Neuronal stem cell (in vitro differentiated cells): ENCODE measurements at places on chromosomes 12 and 14.
A peak's percentile ranks its signal among the peaks of the same experiment; 100 is the strongest.

DNA sequence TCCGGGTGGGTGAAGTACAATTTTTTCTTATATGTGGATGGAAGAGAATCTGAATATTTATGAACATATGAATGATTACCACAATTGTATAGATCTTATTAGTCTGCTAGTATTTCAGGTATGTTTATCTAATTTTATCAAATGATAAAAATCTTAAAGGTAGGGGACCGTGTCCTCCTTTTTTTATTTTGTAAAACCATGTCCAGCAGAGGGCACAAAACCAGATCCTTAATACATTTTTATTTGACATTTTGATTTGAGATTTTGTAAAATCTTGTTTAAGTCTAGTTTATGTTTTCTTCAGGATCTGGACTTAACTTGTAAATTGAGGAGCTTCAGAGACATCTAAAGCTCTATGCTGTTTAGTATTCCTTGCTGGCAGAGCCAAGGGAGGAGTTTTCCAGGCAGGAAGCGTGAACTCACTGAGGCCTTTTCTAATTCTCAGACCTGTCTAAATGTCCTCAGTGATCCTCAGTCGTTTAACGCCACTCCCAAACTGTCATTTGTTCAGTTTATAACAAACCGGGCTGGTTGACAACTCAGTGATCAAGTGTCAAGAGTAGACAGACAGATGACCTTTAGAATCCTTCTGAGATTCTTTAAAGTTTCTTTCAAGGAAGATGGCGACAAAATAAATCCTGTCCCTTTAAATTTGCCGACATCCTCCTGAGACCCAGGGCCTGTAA lies 263.9 kb downstream of the KTN1 start:
- DNase-seq: no peak

- peak; percentile 49 for DNase-seq
These were observed 180.8 kb downstream of the C12orf50 start for GRCh38 chr12:87848248-87848868.

DNA sequence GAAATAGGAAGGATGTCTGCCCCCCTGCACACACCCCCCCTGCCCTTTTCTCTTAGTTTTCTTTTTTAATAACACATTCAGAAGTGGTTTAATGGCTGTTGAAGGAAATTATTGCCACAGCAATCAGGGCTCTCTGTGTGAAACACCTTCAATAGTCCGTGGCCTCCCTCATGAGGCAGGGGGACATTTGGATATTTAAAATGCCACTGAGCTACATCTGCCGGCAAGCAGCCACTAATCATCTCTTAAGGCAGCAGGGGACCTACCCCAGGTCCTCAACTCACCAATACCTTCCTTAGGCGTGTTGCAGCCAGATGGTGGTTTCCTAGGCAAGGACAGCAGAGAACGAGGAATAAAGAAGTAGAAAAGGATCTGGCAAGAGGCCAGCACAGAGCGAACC lies 283.2 kb downstream of the TTC8 start:
- no peak for DNase-seq

DNA sequence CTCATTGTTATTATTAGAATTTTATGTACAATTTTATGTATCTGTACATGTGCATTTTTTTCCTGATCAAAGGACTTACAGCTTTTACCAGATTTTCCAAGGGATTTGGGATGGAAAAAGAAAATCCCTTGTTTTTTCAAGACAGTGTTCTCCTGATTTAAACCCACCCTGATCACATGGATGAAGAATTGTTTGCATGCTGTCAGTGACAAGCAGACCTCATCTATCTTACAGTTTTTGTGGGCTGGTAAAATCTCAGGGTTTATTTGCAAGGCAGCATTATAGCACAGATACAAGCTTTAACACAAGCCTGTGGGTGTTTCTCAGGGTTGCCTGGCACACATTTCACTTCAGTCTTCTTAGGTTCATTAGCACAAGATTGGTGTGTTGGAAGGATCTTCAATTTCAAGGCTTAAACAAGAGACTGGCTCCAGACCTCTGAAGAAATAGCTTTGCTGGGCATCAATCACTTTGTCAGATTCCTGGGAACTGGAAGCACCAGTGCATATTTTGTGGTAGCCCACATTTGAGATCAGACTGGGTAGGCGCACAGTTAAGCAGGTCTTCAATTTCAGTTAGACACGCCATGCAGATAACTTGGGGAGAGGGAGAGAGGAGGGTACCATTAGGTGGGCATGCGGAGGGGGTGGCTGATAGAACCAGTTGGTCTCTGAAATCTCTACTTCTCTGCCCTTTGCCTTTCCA lies 118.0 kb downstream of the TBX5 start:
- no peak for DNase-seq

- DNase-seq: peak; percentile 24
These were observed 6.9 kb upstream of the DNM1L start for GRCh38 chr12:32671930-32672780.

DNA sequence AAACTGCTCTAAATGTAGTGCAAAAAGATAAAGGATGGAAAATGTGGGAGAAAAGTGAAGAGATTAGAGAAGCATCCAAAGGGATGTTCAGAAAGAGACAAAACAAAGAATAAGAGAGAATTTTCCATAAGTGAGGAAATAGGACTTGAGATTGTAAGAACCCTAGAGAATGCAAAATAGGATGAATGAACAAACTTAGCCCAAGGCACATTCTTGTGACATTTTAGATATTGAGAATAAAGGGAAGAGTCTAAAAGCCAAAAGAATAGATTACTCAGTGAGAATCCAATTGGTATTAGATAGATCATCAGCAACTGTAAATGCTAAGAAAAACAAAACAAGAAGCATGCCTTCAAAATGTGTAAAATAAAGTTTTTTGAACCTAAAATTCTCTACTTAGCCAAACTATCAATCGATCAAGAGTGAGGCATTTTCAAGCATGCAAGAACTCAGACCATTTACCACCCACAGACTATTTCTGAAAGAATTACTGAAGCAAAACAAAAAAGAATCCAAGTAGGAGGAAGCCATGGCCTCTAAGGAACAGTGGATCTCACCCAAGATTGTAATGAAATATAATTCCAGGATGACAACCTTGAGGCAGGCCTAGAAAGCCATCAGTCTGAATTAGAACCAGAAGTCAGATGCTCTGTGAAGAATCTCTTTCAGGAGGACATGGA lies 33.5 kb downstream of the DYRK2 start:
- no peak for DNase-seq

DNA sequence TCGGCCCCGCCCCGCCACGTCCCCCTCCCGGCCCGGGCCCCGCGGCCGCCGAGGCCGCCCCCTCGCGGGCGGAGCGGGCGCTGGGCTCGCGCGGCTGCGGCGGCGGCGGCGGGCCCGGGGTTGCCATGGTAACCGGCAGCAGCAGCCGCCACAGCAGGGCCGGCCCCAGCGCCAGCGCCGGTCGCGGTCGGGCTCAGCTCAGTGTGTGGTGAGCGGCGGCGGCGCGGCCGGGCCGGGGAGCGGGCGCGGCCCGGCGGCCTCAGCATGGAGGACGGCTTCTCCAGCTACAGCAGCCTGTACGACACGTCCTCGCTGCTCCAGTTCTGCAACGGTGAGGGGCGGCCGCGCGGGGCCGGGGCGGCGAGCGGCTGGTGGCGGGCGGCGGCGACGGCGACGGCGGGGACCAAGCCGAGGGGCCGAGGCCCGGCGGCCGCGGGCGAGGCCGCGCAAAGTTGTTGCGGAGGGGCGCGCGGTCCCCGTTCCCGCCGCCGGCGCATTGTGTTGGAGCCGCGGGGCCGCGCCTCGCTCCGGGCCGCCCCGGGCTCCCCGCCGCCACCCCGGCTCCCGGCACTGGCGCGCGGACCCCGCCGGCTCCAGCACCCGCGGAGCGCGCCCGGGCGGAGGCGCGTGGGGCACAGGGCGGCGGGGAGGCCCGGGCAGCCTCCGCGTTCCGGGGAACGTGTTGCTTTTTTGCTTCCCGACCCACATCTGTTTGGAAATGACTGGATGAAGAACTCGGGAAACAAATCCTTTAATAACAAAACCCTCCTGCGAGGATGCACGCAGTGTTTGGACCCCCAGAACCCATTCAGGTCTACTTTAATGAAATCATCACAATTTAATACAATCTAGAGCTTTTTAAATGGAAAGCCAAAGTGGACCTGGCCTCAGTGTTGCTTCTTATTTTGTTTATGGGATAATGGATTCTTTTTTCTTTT lies at the start of gene EML1:
Gene EML1, plus strand, starts transcription at position 201 of the 938 bp plus-strand sequence. Its CDS starts 64 bp downstream, at position 265.
- DNase-seq: peak; percentile 85

DNA sequence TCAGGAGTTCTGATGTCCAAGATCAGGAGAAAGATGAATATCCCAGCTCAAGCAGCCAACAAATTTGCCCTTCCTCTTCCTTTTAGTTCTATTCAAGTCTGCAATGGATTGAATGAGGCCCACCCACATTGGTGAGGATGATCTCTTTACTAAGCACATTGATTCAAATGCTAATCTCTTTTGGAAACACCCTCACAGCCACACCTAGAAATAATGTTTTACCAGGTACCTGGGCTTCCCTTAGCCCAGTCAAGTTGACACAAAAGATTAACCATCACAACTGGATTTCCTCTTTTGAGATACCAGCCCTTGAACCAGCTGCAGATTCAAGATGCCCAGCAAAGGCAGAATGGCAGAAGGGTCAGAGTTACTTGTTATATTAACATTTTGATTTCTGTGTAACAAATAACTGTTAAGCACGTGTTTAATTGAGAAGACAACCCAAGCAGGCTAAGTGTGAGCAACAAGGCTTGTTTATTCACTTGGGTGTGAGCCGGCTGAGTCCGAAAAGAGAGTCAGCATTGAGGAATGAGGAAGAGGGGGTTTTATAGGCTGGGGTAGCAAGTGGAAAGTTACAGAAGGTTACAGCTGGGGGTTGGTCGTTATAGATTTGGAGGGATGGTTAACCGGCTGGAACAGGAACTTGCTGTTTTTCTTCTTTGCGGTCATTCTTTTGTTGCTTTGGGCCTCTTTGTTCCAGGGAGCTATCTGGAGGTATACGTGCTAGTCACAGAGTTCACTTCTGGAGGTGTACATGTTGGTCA lies 180.3 kb downstream of the EMP1 start:
- no peak for DNase-seq

GRCh38 chr14:32682214-32682613 lies 256.5 kb upstream of the NPAS3 start:
- DNase-seq: no peak

DNA sequence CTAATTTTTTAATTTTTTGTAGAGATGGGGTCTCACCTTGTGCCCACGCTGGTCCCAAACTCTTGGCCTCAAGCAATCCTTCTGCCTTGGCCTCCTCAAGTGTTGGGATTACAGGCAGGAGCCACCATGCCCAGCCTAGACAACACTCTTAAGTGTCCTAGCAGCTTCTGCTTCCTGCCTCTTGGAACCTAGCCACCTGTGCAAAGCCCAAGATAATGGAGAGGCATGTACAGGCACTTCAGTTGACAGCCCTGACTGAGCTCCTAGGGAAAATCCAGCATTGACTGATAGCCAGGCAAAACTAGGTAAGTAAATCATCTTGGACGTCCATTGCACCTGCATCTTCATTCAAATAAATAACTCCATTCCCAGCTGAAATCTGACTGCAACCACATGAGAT lies 15.5 kb downstream of the COX14 start:
- no peak for DNase-seq

DNA sequence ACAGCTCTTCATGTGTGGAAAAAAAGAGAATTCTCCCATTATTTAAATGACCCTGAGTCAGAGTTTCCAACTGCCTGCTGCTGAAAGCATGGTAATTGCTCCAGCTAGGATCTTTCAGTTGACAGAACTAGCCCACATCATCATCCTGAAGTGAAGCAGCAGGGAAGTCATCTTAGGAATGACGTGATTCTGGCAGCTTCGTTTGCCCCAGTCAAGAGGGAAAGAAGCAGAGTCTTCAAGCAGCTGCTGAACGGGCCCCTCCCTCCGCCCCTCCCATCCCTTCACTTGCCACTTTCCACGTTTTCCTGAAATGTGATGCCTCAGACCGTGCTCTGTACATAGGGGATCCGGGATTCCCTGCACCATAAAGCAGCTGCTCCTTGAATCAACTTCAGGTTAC lies 455.0 kb upstream of the TMEM132C start:
- peak; percentile 15 for DNase-seq

DNA sequence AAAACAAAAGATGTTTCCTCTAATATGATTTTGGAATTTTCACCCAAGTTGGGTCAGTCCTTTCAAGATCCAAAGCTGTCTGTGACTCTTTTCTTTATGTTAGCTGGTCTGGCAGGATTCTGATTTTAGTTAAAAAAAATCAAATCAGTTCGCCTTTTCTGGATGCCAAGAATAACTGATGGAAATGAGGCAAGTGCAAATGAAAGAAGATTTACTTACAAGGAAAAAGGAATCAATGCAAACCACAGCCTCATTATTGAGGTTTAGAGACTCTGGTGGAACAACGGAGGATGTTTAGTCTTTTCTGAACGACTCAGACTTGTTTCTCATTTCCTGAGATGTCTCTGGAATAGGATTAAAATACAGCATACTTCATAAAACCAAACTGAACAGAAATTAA lies 117.0 kb upstream of the DYRK2 start:
- DNase-seq: no peak

DNA sequence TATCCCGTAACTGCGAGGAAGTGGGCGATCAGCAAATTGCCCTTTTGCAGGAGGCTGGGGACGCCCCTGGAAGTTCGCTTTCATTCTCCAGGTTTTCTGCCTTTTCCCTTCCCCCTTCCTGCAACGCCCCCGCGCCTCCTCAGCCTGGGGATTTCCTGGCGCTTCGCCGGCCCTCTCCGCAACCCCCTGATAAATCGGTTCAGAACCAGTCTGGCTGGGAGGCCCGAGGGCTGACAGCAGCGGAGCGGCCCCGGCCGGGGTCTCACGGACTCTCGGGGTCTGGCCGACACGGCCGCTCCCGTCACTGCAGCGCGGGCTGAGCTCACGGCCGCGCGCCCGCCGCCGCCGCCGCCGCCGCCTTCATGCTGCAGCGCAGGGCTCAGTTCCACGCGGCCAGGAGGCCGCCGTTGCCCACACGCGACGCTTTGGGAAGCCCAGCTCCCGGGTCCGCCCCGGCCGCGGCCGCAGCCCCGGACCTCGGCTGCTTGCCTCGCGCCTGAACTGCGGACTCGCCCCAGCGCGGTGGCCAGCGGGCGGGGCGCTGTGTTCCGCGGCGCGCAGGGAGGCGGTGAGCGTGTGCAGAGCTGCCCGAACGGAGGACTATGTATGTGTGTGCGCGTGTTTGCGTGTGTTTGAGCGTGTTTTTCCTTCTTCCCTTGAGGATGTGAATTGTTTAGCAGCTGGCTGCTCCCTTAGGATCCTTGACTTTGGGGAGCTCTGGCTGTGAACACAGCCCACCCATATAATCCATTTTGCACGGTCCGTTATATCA lies at the start of gene LRFN5:
Gene LRFN5, plus strand, starts transcription at position 345 of the 772 bp plus-strand sequence.
- DNase-seq: peak; percentile 54

GRCh38 chr14:90870950-90871604 lies 54.8 kb upstream of the TTC7B start:
- DNase-seq: no peak
